NCI-H2171 treated with DMSO at 0.1 percent for 48 hours (cell line): ENCODE measurements at places on chromosomes 4 and X.

DNA sequence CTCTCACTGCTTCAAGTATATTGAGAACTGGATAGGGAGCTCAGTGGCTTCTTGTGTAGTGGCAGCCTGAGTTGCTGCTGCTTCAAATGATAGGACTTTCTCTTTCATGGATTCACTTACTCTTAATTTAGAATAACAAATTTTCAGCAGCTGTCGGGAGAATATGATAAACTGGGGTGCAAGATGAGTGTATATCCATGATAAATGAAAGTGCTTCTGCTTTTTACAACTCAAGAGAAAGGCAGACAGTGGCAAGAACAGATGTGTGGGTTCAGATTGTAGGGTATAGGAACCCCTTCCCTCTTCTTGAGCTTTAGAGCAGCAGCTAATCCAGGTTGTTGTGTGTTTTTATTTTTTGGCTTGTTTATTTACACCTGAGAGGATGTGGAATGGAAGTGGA lies 1.0 kb downstream of the SH3BGRL start:
- no peak for DNase-seq

DNA sequence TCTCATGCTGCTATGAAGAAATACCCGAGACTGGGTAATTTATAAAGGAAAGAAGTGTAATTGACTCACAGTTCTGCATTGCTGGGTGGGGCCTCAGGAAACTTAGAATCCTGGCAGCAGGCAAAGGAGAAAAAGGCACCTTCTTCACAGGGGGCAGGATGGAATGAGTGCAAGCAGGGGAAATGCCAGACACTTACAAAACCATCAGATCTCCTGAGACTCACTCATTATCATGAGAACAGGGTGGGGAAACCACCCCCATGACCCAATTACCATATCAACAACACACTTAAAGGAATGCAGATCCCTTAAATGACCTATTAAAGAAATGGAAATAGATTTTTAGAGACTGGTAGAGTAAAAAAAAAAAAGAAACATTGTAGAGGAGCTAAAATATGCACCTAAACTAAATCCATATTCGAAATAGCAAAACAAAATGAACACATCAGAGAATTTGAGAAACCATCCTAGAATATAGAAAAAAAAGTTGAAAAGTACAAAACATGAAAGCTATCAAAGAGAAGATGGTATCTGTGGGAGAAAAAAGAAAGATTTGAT lies 104.3 kb upstream of the UGT8 start:
- peak; percentile 31 for DNase-seq

DNA sequence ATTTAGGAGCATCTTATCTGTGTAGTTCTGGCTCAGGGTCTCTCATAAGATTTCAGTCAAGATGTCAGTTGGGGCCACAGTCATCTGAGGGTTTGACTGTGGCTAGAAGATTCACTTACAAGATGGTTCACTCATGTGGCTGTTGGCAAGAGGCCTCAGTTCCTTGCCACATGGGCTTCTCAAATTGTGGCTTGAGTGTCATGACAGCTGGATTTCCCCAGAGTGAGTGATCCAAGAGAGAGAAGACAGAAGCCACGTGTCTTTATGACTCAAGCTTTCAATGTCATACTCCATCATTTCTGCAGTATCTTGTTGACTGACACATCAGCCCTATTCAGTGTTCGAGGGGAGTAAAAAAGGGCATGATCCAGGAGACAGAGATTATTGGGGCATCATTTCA lies 131.3 kb upstream of the AP1S2 start:
- DNase-seq: no peak

- no peak for DNase-seq
Observed at GRCh38 chrX:38018766-38019425, 12.5 kb downstream of the SYTL5 start.
